ENCODE measurements at places on chromosomes 5 and 9.

DNA sequence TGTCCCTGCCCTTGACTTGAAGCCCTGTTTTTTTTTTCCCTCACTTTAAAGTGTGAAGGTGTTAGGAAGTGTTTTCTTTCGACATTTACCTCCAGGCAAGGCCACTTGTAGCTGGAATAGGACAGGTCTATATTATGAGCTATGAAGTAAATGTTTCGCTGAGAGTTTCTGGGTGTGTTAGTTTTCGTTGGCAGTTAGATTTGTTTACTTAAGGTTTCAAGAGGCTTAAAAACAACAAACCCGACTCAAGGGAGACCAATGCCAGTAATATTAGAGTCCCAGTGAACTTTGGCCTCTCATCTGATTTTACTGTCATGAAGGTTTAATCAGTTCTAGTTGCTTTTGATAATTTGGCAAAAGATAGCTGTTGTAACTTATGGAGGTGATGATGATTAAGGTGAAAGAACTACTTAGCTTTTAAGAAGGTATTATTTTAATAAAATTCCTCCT, 25.2 kb downstream of the OCLN start:
- DNase-seq = no peak

DNA sequence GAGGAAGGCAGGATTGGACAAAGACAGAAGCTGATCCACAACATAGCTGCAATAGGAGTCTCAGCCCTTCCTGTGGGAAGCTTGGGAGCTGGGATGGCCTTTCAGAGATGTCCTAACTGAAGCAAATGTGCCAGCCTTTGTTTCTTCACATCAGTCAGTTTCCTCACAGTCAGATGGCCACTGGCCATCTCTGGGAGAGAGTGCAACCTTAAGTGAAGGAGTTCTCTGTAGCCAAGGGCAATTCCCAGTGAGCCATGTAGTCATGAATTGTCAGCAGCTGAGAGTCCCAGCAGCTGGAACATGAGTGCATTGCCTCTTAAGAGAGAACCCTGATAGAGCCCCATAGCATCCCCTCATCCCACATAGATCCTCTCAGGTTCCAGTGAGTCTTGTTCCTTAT, 89.1 kb upstream of the LIFR start:
- DNase-seq = no peak

DNA sequence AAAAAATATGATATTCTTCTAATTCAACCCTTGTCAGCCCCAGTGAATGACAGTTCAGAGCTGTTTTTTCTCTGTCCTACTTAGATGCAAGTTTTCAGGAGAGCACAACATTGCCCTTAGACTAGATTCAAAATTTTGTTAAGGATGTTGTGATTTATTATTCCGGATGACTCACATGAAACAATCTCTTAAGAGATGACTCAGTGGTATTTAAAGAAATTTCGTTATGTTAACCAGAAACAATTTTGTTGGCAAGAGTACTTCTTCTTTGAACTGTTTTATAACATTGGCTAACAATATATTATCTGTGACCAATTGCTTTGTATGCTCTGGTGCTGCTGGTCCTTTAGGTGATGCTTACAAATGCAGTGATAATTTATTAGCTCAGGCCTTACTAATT, 132.0 kb downstream of the IZUMO3 start:
- no peak for DNase-seq

DNA sequence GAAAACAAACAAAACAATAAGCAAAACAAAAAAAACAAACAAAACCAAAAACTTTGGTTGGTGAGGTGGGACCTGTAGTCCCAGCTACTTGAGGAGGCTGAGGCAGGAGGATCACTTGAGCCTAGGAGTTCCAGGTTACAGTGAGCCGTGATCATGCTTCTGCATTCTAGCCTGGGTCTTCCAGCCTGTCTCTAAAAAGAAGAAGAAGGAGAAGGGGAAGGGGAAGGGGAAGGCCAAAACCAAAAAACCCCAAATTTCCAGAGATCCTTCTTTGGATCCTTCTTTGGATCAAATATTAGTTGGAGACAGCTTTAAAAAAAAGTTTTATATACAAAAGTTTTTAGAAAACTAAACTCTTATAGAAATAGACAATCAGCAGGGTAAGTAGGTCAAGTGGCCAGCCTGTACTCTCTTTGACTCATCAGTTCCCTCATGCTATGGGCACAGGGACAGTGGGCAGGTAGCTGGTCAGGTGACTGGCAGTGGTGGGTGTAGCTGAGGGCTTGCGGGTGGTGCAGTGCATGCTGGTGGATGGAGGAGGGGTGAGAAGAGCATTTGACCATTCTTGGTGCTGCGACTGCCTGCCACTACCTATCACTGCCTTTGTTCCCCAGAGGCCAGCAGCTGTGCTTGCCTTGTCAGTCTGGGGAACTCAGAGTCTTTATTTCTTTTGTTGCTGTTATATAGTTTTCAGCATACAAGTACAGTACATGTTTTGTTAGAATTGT, 12.6 kb downstream of the RCL1 start:
- DNase-seq = no peak

DNA sequence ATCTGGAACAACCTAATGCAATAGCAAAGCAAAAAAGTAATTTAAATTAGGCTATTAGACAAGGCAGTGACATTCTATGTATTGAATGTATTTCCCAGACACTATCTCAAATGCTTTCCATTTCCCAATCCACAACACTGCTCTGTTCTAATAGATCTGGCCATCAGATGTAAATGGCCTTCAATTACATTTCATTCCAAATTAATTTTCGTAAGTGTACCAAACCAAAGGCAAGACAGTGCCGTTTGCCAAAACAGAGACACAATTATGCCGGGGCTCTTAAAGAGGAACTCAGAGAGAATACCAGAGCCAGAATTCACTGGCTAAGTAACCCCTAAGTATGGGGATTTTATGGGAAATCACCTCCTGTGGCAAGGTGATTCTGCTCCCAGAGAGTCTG, 63.1 kb downstream of the GNAQ start:
- no peak for DNase-seq

DNA sequence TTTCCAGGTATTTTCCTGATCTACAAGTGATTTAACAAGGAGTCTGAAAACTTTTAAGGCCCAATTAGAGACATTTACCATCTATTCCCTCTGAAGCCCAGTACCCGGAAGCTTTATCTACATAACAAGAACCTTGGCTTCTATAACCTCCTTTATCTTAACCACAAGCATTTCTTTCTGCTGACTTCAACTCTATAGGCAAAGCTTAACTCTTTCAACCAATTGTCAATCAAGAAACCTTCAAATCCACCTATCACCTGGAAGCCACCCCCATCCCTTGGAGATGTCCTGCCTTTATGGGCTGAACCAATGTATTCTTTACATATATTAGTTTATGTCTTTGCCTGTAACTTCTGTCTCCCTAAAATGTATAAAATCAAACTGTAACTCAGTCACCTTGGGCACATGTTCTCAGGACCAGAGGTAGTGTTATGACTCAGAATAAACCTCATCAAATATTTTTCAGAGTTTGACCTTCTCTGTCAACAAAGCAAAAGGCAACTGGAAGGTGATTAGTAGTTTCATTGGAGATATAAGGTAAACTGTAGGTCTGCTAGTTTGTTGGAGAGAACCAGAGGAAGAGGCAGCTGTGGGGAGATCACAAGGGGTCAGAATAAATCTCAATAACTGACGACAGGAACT, 13.0 kb upstream of the RIMOC1 start:
- DNase-seq = no peak

- no peak for DNase-seq
Observed at GRCh38 chr5:173310218-173310769, 17.9 kb downstream of the STC2 start.

- DNase-seq = no peak
Observed at GRCh38 chr5:389197-389821, 53.7 kb upstream of the EXOC3 start.

DNA sequence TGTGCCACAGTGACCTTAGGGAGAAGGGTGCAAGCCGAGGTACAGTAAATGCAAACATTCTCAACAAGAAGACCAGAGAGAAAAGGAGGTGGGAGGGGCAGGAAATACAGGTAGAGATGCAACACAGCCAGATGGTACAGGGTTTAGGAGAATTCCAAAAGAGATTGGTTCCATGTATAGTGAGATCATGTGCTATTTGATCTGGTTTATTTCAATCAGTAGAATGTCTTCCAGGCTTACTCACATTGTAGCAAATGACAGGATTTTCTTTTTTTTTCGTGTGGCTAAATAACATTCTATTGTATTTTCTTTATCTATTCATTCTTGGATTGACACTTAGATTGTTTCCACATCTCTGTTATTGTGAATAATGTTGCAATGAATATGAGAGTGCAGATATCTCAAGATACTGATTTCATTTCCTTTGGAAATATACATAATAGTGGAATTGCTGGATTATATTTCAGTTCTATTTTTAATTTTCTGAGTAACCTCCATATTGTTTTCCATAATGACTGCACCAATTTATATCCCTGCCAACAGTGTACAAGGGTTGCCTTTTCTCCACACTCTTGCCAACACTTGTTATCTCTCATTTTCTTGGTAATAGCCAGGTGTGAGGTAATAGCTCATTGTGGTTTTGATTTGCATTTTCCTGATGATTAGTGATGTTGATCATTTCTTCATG, 107.8 kb upstream of the GAS1 start:
- DNase-seq = no peak

Measured in T-helper 1 cell (primary cell).